ENCODE measurements at places on chromosomes 6 and 20. TPM values are rescaled to one million over a fixed set of nuclear protein-coding genes. Genes with fewer than 3 reads are reported as not detected.

SCUBE3 gene
- 2.5 TPM for total RNA-seq

HRH3 gene
- total RNA-seq = not detected

DNA sequence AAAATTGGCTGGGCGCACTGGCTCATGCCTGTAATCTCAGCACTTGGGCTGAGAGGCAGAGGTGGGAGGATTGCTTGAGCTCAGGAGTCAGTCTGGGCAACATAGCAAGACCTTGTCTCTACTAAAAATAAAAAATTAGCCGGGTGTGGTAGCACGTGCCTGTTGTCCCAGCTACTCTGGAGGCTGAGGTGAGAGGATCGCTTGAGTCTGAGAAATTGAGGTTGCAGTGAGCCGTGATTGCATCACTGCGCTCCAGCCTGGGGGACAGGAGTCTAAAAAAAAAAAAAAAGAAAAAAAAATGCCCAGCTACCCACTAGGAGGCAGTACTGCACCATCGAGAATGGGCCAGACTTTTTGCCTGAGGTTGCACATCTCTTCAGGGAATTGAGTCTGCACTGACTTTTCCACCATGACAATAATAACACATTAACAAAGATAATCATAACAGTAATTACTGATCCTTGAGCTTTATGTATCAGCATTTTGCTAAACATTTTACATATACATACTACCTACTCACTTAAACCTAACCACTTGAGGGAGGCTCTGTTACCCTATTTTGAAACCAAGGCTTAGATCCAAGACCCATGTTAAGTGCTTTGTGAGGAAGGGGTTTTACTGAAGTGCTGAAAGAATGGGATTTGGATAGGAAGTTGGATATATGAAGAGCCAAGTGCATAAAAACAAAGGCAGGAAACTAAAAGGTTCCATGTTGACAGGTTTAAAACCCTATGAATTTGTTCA, 21.0 kb downstream of the SRSF3 start:
- peak; percentile 47 for DNase-seq

CRYBG1 gene
- 2.3 TPM for total RNA-seq

PTPRT gene
- not detected for total RNA-seq

HLA-E gene
- total RNA-seq = 25.6 TPM

SIGLEC1 gene
- total RNA-seq = not detected

ZC2HC1B gene
- not detected for total RNA-seq

MAS1 gene
- not detected for total RNA-seq

GRCh38 chr20:17530716-17531664, at the start of gene BFSP1:
Gene BFSP1 (minus strand): TSS chr20:17531379. CDS start chr20:17531329, 50 bp downstream.
- peak; percentile 74 for DNase-seq

GRCh38 chr6:169042061-169042460, 211.6 kb downstream of the THBS2 start:
- no peak for DNase-seq

DEF6 gene
- total RNA-seq = 0.33 TPM

GRCh38 chr6:27334141-27334540, 22.1 kb upstream of the POM121L2 start:
- no peak for DNase-seq

TSPO2 gene
- total RNA-seq = not detected

Data from MG63 (cell line).